ENCODE measurements at places on chromosomes 3 and 15.

DNA sequence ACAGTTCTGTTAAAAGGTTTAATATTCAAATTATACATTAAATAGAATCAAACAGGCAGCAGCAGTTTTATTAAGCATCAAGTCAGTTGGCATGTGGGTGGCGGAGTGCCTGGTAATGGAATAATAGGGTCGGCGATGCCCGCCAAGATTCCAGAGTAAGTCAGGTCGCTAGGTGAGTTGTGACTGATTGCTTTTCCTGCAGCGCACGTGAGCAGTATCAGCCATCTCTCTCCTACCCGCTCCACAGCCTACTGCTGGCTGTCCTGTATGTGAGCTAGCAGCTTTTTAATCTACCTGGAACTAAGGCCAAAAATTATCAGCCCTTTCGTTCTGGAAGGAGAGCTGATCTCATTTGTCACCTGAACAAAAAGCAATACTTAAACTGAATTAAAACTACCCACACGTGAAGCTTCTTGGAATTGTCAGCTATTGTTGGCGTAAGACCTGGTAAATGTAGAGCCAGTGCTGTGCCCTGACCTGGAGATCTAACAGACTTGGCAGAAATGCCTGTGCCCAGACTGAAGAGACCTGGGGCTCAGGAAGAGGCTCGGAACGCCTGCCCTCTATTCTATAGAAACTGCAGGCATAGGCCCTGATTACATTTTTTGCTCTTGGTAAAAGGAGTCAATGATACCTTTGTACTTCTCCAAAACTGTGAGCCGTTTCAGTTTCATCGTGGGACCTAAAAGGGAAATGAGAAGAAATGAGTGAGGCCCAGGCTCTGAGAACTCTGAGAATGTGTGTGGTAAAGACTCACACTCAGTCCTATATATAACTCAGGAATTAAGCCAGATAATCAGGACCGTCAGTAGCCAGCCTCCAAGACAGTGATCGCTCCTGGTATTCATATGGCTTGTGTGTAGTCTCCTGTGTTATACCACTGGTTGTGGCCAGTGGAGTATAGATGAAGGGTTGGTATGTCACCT is 21.9 kb downstream of the IDH3A start:
- DNase-seq = no peak

GRCh38 chr3:130894986-130895280 is 1.0 kb downstream of the ATP2C1 start:
- DNase-seq = no peak

DNA sequence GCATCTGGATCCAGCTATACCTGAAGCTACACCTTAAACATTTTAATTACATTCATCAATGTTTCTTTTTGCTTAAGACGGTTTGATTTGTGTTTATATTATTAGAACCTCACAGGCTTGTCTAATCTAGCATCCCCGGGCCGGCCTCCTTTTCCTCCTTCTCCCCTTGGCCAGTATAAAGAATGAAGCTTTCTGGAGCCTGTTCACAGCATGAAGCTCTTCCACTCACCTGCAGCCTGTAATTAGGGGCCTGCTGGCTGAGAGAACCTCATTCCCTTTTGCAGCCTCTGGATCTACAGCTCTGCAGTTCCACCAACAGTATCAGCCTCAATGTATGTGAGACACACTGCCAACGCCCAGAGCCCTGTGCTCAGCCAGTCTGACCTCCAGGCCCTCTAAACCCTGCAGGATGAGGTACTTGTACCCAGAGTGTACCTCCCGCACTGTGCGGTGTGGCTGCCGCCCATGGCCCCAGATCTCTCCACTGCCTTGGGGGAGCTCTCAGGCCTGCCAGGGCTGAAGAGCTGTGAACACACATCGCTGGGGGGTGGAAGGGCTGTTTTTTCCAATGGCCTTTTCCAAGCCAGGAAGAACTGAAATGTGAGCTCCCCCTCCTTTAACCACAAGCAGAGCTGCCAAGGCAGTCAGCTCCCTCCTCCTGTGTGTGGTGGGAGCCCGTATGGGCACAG is 114.7 kb upstream of the ALDH1A3 start:
- no peak for DNase-seq

GRCh38 chr3:99475229-99475628 is 163.2 kb upstream of the COL8A1 start:
- DNase-seq = no peak

GRCh38 chr3:119011528-119011927 is 23.1 kb downstream of the IGSF11 start:
- DNase-seq = no peak

- no peak for DNase-seq
Measured at GRCh38 chr3:18302517-18302916, 122.6 kb downstream of the SATB1 start.

- DNase-seq = no peak
Measured at GRCh38 chr15:56996093-56996492, 77.6 kb downstream of the TCF12 start.

GRCh38 chr3:12585970-12586369 is 29.1 kb downstream of the MKRN2 start:
- DNase-seq = no peak

- DNase-seq = no peak
Measured at GRCh38 chr15:92184142-92184541, 209.5 kb upstream of the ST8SIA2 start.

GRCh38 chr3:66010739-66011655 is 27.7 kb downstream of the MAGI1 start:
- DNase-seq = no peak

DNA sequence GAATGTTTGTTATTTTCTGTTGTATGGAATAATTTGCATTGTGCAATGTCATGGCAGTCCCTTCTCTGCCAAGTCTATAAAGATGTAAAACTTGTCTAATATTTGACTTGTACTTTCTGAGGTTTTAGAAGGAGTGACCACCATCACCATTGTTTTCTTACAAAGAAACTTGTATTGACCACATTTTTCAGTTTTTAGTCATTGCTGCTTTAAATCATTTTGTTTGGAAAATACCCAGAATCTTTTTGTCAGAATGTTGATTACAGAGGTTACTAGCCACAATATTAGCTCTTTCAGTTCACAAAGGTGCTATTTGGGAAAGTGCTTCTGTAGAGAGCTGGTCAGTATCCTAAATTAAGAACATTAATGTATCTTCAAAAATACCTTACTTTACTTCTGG is 532.4 kb upstream of the GBE1 start:
- DNase-seq = no peak

DNA sequence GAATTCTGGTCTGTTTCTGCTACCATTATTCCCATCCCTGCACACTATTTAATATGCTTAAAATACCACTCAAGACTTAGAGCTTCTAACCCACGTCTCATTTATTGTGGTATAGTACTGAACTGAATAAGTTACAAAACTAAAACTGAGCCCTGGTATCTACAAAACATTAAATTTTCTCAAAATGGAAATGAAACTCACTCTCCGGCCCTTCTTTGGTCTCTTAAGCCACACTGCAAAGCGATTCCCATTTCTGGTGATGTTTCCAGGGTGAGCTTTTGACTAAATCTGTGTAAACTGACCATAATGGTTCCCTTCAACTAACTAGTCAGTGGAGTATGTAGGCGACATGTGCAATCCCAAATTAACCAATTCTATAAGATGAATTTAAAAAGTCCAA is 18.6 kb downstream of the KPNA4 start:
- DNase-seq = no peak

GRCh38 chr3:152517502-152517901 is 248.8 kb downstream of the MBNL1 start:
- DNase-seq = no peak

DNA sequence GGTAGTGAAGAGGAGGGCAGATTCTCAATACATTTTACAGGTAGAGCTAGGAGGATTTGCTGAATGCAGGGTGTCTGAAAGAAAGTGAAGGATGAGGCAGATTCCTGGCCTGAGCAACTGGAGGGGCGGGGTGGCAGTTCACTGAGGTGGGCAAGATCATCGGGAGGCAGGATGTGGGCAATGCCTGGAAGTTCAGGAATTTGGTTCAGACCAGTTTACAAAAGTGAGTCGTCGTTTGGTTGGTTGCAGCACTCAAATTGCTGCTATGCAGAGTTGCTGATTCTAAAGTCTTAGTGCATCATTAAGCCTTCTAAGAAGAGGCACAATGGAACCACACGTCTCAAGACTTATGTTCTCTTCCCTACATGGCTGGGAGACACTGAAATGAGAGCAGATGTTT is 134.0 kb downstream of the MFSD1 start:
- no peak for DNase-seq

DNA sequence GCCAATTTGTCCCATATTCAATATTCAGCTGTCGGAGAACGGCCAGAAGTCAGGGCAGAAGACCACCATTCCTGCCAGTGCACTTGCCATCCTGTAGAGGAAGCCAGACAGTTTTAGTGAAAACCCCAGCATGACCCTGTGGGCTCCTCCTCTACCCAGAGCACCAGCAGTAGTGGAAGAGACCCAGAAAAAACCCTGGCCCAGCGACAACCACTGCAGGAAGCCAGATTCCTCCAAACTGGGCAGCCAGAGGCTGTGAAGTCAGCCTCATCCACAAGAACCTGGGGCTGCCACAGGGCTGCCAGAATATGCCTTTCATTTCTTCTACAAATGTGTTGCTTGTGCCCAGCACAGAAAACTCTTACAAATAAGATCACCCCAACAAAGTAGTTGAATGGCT is 67.3 kb downstream of the HMCES start:
- no peak for DNase-seq

GRCh38 chr3:124775877-124776276 is 45.6 kb downstream of the UMPS start:
- no peak for DNase-seq

- DNase-seq = no peak
Measured at GRCh38 chr3:78912259-78912658, 855.5 kb downstream of the ROBO1 start.

GRCh38 chr3:133494469-133494868 is 79.0 kb upstream of the CDV3 start:
- no peak for DNase-seq

GRCh38 chr3:60746695-60747416 is 504.4 kb downstream of the FHIT start:
- DNase-seq = no peak

GRCh38 chr3:13852638-13853009 is 27.2 kb downstream of the WNT7A start:
- no peak for DNase-seq

GRCh38 chr15:93865586-93865985 is 365.8 kb upstream of the MCTP2 start:
- no peak for DNase-seq

DNA sequence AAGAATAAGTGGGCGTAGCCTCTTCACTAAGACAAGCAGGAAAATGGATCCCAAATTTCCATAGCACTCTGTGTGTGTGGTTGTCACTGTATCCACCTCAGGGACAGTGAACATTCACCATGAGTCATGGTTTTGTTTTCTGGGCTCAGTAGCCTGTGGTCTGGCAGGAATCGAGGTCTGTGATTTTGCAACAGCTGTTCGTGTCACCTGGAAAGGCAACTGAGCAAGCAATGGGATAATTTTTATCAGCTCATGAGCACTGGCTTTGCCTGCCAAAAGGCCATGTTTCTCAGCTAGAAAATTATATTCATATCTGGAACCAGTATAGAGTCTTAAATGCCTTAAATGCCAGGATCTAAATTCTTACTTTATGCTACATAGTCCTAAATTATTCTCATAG is 60.9 kb downstream of the STRIT1 start:
- no peak for DNase-seq

DNA sequence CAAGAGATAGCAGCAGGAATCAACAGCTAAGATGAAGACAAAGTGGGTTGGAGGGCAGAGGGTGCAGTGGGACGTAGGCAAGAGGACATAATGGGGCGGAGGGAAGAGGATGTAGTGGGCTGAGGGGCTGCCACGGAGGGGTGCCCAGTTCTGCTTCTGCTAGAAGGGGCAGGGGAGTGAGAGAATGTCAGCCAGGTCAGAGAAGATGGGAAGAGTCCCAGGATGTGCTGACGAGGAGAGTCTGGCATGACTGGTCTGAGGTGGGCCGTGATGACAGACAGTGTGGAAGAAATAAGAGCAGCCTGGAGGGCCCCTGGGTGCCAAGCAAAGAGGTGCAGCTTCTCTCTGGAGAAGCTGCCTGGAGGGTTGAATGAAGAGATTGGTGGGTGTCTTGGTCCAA is 4.0 kb downstream of the SPSB4 start:
- no peak for DNase-seq

DNA sequence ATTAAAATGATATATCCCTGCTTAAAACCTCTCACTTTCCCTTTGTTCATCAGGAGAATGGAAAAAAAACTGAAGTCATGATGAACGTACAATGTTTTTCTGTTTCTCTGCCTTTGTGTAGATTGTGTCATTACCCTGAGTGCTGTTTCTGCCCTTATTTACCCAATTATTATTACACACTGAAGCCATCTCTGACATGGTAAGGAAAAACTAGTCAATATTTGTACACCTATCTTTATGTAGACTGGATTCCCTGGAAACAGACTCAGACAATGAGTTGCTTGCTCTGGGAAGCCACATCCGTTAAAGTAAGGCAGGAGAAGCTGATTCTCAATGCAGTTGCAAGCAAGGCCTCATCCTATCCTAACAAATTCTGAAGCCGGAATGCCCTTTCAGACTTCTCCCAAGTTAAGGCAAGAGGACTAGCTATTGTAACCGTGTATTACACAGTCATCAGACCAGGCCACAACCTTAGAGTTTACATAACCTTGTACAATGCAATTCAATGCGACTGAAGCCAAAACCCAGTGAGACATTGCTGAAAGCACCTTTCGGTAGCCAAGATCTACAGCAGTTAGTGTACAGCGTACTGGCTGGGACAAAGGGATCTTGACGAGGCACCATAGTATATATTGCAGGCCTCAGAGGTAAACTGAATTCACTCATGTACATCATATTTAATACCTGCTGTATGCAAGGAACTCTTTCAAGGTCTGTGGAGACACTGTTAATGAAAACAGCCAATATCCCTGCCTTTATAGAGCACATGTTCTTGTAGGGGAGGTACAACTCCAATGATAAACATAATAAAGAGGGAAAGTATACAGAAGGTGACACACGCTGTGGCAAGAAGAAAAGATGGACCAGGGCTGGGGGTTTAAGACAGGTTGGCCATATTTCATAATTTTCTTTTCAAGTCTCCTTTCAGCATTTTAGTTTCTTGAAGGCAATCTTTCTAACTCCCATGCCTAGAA is 1040.8 kb upstream of the SEMA6D start:
- no peak for DNase-seq

GRCh38 chr3:193499136-193499770 is 55.4 kb downstream of the ATP13A4 start:
- no peak for DNase-seq

GRCh38 chr3:53890726-53891475 is 758 bp downstream of the SELENOK start:
- DNase-seq = no peak

- DNase-seq = no peak
Measured at GRCh38 chr3:99625237-99625622, 13.2 kb upstream of the COL8A1 start.

GRCh38 chr3:160001148-160001760 is 12.6 kb downstream of the IL12A start:
- no peak for DNase-seq

GRCh38 chr15:59965741-59966140 is 38.4 kb upstream of the FOXB1 start:
- no peak for DNase-seq

- no peak for DNase-seq
Measured at GRCh38 chr15:60417112-60417511, 19.3 kb upstream of the ANXA2 start.

GRCh38 chr15:61835496-61836106 is 224.6 kb downstream of the VPS13C start:
- peak; percentile 19 for DNase-seq

GRCh38 chr15:38207621-38208020 is 45.0 kb upstream of the SPRED1 start:
- DNase-seq = no peak

- no peak for DNase-seq
Measured at GRCh38 chr3:72630327-72630968, 217.8 kb downstream of the SHQ1 start.
